Renal cortex interstitium (tissue), 15 donors: ENCODE measurements at places on chromosomes 2 and 18. TPM values are rescaled to one million over a fixed set of nuclear protein-coding genes. Genes with fewer than 3 reads are reported as not detected.
A peak's percentile ranks its signal among the peaks of the same experiment; 100 is the strongest.

The INPP5D gene
- 10.8 TPM for polyA plus RNA-seq

The NCKAP5 gene
- 7.3 TPM for polyA plus RNA-seq

The DTNB gene
- 18.0 TPM for polyA plus RNA-seq

The ACVR1C gene
- polyA plus RNA-seq, result 0.23 TPM

The CLK1 gene
- polyA plus RNA-seq, result 294 TPM

DNA sequence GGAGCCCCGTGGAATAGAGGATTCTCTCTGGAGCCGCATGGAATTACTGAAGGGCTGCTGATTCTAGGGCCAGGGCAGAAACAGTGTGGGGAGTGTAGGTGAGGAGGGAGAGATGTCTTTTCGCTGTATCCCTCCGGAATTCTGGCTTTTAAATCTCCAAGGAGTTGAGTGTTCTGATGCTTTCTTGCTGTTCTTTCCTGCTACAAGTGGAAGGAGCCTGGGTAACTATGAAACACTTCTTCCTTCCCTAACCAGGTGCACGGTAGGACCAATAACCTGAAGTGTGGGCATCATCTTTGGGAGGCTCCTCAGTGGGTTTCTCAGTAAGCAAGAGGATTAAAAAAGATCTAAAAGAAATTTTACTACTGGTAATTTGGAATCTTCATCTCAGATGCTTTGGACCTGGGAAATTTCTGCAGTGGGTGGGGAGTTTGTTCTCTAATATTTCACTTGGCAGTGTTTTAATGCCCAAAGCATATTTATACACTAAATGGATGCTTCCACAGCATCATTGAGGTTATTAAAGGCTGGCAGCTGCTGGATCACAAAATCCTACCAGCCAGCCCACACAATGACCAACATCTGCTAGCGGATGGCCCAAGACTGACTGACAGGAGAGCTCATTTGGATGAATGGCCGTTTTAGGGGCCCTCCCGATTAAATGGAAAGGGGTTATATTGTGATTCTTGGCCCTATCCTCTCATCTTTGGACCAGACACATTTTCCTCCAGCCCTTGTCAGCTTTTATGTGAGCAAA is 2.1 kb downstream of the EML6 start:
- DNase-seq, result no peak

DNA sequence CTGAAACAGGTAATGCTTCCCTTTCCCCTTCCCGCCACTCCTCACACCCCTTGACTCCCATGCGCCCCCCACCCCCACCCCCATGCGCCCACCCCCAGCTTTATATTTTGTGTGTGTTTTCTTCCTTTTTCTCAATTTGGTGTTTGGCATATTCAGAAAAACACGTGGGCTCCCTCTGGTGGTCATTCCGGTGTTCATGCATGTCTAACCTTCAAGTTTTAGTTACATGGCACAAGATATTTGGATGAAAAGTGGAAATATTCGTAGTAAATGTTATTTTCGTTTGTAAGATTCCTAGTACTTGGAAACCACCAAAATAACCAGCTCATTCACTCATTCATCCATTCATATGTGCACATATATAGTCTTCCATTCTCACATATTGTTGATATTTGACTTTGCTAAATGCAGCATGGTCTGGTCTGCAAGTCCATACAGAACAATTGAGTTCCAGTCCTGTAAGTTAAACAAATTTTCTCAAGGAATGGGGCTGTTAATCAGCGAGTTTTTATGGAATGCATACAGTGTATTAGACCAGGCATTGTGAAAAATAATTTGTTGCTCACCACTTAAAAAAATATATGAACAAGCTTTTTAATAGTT is 143.6 kb upstream of the MAP3K20 start:
- DNase-seq, result peak; percentile 68

DNA sequence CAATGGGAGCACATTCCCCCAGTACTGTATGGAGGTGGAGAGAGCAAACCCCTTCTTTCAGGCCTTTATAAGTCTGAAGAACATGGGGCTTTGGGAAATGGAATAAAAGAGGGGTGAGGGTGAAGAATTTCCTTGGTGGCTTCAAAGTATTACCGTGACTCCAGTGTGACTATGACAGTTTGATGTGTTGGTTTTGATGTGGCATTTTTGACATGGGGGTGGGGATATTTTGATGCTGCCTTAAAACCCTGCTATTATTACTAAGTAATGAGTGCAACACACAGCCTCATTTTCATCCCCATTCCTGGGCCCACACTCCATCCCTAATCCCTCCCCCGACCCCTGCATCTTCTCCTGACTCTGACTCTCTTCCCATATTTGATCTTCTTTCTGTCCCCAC is 23.6 kb downstream of the QPCT start:
- DNase-seq, result no peak

GRCh38 chr2:35468245-35468644 is 887.3 kb upstream of the CRIM1 start:
- DNase-seq, result no peak

DNA sequence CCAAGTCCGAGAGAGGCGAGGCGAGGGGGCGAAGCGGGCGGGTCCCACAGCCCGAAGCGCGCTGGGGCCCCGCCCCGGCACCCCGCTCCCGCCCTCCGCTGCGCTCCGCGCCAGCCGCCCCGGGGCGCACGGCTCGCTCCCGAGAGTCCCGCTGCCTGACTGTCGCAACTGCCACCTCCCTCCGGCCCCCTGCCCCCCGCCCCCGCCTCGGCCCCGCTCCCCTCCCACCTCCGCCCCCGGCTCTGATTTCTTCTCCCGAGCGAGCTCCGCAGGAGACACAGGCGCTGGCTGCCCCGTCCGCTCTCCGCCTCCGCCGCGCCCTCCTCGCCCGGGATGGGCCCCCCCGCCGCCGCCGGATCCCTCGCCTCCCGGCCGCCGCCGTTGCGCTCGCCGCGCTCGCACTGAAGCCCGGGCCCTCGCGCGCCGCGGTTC is at the start of gene WNT6:
TSS of gene WNT6 (plus strand) at position 250 of the 432 bp plus-strand sequence. CDS start 233 bp downstream, outside the sequence.
- DNase-seq, result no peak

DNA sequence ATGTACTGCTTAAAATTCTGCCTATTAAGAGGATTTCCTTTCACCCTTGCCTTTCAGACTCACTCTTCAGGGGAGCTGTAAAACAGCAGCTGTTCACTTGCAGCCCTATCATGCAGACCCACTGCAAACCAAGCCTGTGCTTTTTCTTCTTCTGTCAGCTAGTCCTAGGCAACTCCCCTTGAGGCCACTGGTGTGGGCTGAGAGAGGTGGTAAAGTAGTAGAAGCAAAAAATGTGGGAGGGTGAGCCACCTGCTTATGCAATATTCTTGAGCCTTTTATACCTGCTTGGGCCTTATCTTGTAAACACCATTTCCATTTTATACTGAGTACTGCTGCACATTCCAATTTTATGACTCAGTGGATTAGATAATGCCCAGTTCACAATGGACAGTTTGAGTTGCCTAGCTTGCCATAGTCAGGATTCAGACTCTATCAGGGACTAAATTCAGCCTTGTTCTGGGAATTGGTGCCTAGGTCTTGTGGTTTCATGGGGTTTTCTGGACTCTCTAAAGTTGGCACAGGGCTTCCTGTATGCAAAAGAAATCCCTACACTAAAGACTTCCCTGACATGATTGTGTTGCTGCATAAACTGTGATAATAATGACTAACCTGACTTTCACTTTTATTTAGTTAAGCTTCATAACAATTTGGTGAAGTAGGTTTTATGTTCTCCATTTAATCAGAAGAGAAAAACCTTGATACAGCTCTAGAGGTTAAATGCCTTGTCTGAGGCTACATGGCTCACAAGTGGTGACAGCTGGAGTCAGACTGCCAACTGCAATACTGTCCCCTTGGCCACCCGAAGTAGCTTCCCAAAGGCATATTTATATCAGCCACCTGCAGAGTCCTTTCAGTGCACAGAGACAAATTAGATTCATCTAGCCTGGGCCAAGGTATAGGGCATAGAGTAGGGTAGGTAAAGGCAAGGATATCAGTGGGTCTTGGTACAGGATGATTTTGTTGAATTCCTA is 47.4 kb upstream of the KDM3A start:
- no peak for DNase-seq
